ENCODE measurements at places on chromosomes 4 and X.

DNA sequence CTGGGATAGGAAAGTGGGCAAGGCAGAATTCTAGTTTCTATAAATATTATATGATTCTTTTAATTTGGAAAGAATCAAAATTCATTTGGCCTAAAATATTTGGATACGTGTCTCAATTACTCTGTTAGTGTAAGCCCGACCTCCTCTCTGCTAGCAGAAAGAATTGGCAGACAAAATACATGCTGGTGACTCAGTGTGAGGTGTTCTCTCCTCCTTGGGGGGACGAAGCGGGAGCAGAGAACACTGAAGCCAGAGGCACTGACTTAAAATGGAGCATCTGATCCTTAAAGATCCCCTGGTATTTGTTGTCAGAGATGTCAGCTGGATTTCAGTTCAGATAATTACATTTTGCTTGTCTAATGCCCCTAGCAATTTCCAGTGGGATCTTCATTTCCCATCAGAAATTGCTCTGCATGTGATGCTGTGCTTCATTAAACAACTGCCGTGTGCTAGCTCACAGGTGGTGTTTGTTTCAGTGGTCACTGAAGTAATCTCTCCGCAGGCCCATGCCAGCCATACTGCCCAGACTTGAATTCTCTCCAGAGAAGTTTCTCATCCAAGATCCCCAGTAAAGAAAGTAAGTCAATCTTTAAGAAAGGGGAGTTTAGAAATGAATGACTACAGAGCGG is 188.7 kb upstream of the TLL1 start:
- DNase-seq, result no peak

DNA sequence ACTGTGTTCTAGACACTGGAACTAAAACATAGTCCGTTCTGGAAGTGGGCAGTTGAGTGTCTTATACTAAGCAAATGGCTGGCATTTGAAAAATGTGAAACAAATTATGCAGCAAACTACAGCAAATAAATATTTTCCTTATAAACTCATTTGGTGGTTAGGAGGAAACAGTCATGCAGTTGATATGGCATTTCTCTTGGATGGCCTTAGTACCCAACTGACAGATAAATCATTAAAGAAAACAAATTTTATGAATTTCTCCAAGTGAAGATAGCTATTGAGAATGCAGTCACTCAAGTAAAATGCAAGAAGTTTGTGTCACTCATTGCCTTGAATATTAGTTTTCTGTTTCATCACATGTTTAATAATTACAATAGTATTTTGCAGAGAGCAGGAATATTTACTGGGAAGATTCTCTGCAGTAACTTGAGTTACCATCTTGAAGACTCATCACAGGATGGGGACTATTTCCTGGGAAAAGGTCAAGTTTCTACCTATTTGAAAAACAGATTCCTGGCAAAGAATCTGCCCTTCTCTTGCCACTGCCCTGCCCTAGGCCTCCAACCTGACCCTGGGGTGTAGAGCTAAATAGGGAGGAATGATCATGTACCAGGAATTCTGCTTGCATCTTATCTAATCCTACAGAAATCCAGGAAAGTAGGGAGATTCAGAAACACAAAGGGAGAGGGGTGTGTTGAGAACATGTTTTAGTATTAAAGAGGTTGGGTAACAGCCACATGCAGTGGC is 105.9 kb downstream of the SH3RF1 start:
- no peak for DNase-seq

DNA sequence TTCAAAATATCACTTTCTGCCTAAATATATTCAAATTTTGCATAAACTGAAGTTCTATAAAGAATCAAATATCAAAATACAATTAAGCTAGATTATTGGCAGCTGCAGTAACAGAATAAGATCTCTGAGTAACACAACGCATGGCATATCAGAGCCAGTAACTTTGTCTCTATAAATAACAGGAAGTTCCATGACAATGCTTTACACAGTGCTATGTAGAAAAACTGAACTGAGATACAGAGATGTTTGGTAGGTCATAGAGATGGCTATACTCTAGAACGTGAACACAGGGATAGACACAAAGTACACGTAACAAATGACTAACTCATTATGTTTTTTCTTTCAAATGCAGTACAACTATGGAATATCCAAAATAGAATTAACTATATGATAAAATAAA is 18.2 kb downstream of the UBE2D3 start:
- DNase-seq, result no peak

DNA sequence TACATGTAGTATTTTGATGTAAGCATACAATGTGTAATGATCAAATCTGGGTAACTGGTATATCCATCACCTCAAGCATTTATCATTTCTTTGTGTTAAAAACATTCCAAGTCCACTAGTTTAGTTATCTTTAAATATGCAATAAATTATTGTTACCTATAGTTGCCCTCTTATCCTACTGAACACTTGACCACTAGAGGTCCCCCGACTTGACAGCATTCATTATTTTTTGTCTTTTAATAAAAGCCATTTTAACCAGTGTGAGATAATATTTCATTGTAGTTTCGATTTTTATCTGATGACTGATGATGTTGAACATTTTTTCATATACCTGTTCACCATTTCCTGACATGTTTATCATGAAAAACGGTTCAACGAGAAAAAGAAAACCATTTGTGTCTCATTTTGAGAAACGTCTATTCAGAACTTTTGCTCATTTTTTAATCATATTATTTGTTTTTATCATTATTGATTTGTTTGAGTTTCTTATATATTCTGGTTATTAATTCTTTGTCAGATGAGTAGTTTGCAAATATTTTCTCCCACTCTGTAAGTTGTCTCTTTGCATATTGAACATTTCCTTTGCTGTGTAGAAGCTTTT is 199.0 kb upstream of the CXXC4 start:
- peak; percentile 7 for DNase-seq

DNA sequence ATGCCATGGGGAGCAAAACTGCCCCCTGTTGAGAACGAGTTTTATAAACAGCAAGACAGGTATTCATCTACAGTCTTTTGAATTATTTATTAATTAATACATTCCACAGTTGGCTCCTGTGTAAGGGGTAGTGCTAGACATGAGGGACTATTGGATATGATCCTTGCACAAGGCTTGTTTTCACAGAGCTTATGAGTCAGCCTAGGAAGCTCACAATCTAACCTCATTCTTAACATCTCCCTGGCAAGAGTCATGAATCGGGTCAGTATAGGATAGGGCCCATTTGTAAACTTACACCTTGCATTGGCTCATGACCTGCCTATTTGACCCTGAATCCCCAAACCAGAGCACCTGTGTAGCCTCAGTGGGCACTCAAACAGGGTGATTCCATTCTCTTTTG is 209.1 kb upstream of the HCCS start:
- no peak for DNase-seq

GRCh38 chr4:56315543-56315942 is 71.7 kb downstream of the AASDH start:
- no peak for DNase-seq

- no peak for DNase-seq
Observed at GRCh38 chrX:50067435-50068284, 133.1 kb downstream of the AKAP4 start.

DNA sequence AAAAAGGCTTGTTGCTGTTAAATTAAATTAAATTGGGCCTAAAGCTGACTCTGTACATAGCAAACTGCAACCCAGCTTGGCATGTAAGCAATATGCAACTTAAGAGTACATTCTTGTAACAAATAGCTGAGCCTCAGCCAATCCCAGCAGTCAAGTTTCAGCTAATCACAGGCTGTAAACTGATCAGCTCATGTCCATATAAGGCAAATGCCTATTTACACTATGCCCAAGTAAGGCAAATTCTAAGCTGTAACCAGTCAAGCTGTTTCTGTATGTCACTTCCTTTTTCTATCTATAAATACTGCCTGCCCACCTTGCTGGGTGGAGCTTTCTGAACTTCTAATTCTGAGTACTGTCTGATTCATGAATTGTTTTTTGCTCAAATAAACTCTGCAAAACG is 429.1 kb upstream of the FTHL17 start:
- no peak for DNase-seq

- DNase-seq, result no peak
Observed at GRCh38 chr4:1169171-1169671, 3.2 kb downstream of the SPON2 start.

DNA sequence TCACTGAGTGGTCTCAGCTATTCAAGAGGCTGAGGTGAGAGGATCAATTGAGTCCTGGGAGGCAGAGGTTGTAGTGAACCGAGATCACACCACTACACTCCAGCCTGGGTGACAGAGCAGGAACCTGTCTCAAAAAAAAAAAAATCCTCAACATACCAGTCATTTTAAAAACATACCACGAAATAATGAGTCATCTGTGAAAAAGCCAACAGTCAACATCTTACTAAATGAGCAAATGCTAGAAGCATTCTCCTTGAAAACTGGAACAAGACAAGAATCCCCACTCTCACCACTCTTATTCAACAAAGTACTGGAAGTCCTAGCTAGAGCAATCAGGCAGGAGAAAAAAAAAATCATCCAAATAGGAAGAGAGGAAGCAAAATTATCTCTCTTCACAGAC is 104.0 kb upstream of the ARHGEF9 start:
- no peak for DNase-seq

DNA sequence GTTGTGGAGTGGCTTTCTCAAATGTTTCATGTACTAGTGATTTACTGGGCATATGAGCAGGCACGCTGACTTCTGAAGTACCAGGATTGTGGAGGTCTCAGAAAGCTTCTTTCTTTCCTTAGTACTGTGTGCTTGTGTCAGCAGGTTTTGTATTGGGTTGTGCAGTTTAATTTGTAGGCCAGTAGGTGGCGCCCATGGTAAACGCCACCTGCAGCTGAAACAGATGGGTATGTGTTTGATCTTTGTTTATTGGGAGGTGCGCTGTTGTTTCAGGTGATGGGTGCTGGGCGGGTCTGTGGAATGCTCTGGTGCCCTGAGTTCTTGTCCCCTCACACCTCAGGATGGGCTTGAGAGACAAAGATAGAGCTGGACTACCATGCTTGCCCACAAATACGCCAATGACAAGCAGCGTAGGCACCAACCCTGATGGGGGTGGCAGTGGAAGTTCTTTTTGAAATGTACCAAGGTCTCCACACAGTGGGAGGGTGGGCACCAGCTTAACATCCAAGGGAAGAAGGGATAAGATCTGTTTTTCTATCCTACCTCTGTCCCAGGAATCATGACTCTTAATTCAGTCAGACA is 141.5 kb downstream of the RPS6KA6 start:
- no peak for DNase-seq

DNA sequence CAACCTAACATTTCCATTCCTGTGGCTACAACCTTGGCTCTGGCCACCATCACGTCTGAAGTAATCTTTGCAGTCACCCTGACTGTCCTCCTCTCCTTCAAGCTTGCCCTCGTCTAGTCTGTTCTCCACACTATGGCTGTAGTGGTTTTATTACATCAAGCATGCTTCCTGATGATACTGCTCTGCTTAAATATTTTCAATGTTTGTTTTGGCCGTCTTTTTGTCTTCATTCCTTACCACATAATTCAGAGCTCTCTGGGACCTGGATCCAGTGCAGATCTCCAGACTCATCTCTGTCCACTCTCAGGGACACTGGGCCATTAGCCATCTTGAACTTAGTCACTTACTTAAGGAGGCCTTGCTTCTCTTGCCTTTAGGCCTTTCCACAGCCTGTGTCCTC is 27.7 kb upstream of the FREM3 start:
- DNase-seq, result no peak

DNA sequence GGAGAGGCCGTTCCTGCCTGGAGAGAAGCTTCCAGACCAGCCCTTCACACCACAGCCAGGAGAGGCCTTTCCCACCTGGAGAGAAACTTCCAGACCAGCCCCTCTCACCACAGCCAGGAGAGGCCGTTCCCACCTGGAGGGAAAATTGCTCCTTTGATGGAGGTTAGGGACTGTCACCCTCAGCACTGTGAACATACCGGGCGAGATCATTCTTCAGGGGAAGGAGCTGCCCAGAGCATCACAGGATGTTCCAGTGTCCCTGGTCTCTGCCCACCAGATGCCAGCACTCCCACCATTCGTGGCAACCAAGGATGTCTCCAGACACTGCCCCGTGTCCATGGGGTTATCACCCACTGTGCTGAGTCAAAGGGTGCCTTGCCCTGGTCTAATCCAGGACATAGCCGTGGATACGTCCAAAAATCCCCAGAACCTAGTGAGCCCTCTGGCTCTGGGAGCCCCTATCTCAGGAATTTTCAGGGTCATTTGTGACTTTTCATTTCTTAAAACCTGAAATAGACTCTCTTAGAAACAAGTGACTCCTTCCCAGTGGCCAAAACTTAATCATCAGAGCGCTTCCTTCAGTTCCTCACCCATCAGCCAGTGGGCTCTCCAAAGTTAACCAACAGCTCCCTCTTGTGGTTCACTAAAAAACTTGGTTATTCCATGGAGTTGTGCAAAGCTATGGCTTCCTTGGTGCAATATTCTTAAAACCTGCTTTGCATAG is 80.2 kb downstream of the CRMP1 start:
- DNase-seq, result peak; percentile 47

DNA sequence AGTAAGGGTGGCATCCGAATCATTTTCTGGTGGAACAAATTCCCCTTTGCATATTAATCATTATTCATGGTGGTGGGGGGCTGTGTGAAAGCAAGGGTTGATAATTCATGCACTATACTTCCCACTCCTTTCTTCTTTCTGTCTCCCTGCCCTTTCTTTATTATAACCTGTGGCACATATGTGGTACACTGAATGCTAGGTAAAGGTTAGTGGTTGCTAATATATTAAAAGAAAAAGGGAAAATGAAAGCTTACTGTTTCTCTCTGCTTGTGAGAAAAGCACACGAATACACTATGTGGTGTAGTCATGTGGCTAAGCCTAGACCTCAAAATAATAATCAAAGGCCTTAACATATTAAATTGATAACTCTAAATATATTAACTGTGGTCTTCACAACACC is 178.4 kb upstream of the RPS6KA3 start:
- DNase-seq, result no peak

GRCh38 chr4:96677499-96677898 is 837.6 kb downstream of the PDHA2 start:
- no peak for DNase-seq

GRCh38 chrX:39730662-39731329 is 367.0 kb downstream of the BCOR start:
- DNase-seq, result peak; percentile 46

- DNase-seq, result peak; percentile 11
Observed at GRCh38 chr4:84750260-84750959, 167.5 kb downstream of the CDS1 start.

GRCh38 chr4:1362046-1362445 is 15.0 kb downstream of the UVSSA start:
- no peak for DNase-seq

DNA sequence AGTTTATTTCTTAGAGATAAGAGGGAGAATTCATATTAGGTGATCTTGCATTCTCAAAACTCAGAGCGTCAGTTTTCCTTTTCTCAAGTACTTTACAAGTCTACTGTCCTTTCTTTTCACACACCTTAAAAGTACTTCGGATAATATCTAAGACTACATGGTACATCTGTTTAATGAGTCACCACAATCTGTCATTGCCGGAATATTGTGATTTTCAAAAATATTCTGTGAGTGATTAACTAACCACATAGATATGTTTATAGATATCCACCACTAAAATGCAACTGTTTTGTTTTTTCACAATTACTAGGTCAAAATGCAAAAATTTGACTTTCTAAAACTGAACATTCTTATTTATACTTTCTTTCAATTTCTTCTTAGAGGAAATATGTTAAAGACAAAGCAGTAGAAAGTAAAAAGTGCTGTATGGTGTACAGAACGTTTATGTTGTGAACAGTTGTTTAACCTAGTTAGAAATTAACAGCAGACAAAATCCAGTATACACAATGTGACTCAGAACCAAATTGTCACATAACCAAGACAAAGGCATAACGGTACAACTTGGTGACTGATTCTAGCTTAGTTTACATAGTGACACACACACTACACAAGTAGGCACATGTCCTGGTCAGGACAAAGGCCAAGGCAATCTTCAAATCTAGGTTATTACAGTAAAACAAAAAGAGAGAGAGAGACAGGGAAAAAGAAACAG is 482.9 kb downstream of the NAF1 start:
- no peak for DNase-seq

All from germinal center (tissue), 1 donor.